DND-41 (cell line): ENCODE measurements at places on chromosomes 11 and 22.
A peak's percentile ranks its signal among the peaks of the same experiment; 100 is the strongest.

- H3K4me1 ChIP-seq, result no peaks in the 10 kb centered on the region
- no peak overlapping the region for H3K27ac ChIP-seq
- no peaks in the 10 kb centered on the region for H3K27me3 ChIP-seq
- H3K4me3 ChIP-seq, result no peak overlapping the region
- no peaks in the 10 kb centered on the region for H3K36me3 ChIP-seq
Observed at GRCh38 chr11:94708642-94709041, 59.5 kb upstream of the AMOTL1 start.

DNA sequence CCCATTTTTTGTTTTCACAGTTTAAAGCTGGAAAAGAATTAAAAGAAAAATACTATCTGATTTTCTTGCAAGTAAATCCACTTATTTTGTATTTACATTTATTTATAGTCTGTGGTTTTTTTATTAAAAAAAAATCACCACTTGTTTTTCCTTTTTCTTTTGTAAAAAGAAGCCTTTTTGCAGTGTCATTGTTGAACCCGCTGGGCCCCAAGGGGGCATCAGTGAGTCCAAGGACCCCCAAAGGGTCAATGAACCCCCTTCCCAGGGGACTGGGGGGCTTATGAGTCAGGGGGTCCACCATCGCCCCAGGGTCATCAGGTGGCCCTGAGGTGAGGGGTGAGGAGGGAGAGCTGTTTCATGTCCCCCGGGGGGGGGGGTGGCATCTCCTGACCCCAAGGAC lies 34.0 kb upstream of the EIF3D start:
- H3K4me3 ChIP-seq, result no peak overlapping the region
- DNase-seq, result no peak
- no peak overlapping the region for H3K27ac ChIP-seq

DNA sequence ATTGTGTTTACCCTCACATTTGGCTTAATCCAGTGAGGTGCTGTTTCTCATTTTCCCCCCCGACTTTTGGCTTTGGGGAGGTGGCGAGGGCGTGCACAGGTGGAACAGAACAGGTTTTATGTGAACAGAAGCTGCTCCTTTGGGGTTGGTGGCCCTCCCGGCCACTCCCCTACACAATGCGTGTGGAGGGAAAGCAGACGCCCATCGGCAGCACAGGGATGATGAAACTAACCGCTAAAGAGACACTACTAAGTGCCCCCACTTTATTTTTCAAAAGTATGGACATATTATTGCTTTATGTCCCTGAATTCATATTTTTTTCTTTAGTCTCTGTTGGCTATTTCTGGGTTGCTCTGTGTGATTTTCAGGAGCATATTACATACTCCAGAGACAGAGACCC lies 160.9 kb downstream of the ENTHD1 start:
- no peak overlapping the region for H3K4me3 ChIP-seq
- H3K36me3 ChIP-seq, result no peaks in the 10 kb centered on the region
- no peak overlapping the region for H3K27ac ChIP-seq
- H3K27me3 ChIP-seq, result no peaks in the 10 kb centered on the region
- DNase-seq, result no peak
- H3K4me1 ChIP-seq, result no peaks in the 10 kb centered on the region

GRCh38 chr11:106745941-106746340 lies 272.3 kb downstream of the GUCY1A2 start:
- H3K27ac ChIP-seq, result no peak overlapping the region
- H3K36me3 ChIP-seq, result no peaks in the 10 kb centered on the region
- no peak overlapping the region for H3K4me3 ChIP-seq
- H3K27me3 ChIP-seq, result no peaks in the 10 kb centered on the region
- DNase-seq, result no peak

GRCh38 chr11:106523171-106523570 lies 445.7 kb downstream of the AASDHPPT start:
- H3K4me3 ChIP-seq, result no peak overlapping the region
- no peaks in the 10 kb centered on the region for H3K36me3 ChIP-seq
- no peak for DNase-seq
- no peak overlapping the region for H3K27ac ChIP-seq

DNA sequence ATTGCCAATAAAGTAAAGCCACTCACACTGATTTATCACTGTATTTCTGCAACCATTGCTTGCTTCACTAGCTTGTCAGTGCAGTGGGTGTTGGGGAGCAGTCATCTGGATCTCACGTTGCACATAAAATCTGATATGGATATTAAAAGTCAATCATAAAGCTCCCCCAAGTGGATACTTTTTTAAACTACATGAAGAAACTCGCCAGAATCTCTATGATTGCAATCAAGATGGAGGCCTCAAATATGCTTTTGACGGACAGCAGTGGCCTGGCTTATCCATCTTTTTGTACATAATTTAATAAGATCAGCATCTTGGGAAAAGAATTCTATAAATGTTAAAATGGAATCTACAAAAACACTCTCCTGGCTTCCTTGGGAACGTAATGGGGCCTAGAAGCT lies 137.7 kb downstream of the WT1 start:
- H3K27me3 ChIP-seq, result no peaks in the 10 kb centered on the region
- H3K36me3 ChIP-seq, result no peaks in the 10 kb centered on the region

- H3K27me3 ChIP-seq, result no peaks in the 10 kb centered on the region
- no peak overlapping the region for H3K4me3 ChIP-seq
- H3K36me3 ChIP-seq, result no peaks in the 10 kb centered on the region; the same call in 1 of the 2 replicates
- peak overlapping the region; percentile 22; the same call in 1 of the 2 replicates for H3K27ac ChIP-seq
- H3K4me1 ChIP-seq, result peaks cover 33% of the 10 kb centered on the region
- DNase-seq, result no peak
Observed at GRCh38 chr22:23574877-23575276, 5.2 kb downstream of the IGLL1 start.

GRCh38 chr11:22775248-22775647 lies 54.4 kb downstream of the SVIP start:
- H3K4me1 ChIP-seq, result no peaks in the 10 kb centered on the region
- no peaks in the 10 kb centered on the region for H3K27me3 ChIP-seq
- DNase-seq, result no peak
- H3K27ac ChIP-seq, result no peak overlapping the region; the same call in 1 of the 2 replicates
- no peaks in the 10 kb centered on the region for H3K36me3 ChIP-seq
- H3K4me3 ChIP-seq, result no peak overlapping the region

GRCh38 chr22:48574776-48575617 lies 1252.7 kb downstream of the BRD1 start:
- H3K36me3 ChIP-seq, result no peaks in the 10 kb centered on the region
- H3K27ac ChIP-seq, result no peak overlapping the region
- no peaks in the 10 kb centered on the region for H3K4me1 ChIP-seq
- H3K27me3 ChIP-seq, result no peaks in the 10 kb centered on the region
- no peak for DNase-seq

GRCh38 chr11:44226945-44227344 lies 83.0 kb downstream of the ALX4 start:
- no peak for DNase-seq
- H3K4me1 ChIP-seq, result no peaks in the 10 kb centered on the region
- no peaks in the 10 kb centered on the region for H3K36me3 ChIP-seq
- no peak overlapping the region for H3K27ac ChIP-seq
- no peaks in the 10 kb centered on the region for H3K27me3 ChIP-seq
- H3K4me3 ChIP-seq, result no peak overlapping the region

- no peaks in the 10 kb centered on the region for H3K4me1 ChIP-seq
- H3K27ac ChIP-seq, result no peak overlapping the region
- no peaks in the 10 kb centered on the region for H3K36me3 ChIP-seq
Observed at GRCh38 chr11:60939301-60939700, 12.7 kb downstream of the SLC15A3 start.

- no peaks in the 10 kb centered on the region for H3K27me3 ChIP-seq
- H3K4me1 ChIP-seq, result no peaks in the 10 kb centered on the region
- peaks cover 26% of the 10 kb centered on the region for H3K36me3 ChIP-seq
- no peak overlapping the region for H3K4me3 ChIP-seq
Observed at GRCh38 chr11:128453444-128454336, 133.7 kb downstream of the ETS1 start.

DNA sequence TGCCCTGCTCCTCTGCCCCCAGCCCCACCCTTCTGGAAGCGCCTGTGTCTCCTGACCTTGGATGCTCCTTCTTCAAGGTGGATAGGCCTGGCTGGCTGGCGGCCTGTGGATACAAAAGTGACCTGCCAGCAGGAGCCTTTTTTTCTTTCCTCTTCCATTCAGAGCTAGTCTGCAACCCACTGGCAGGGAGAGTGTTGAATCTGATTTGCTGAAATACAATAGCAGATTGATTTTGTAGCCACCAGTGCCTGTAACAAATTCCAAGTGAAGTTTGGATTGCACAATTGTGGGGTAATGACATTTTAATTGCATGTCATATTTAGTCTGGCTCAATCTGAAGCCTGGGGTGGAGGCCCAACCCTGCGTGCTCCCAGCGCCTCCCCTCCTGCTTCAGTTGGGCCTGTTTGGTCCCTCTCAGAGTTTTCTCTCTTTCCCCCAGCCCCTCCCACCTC lies 97.2 kb downstream of the GRIK4 start:
- H3K4me1 ChIP-seq, result no peaks in the 10 kb centered on the region
- H3K36me3 ChIP-seq, result no peaks in the 10 kb centered on the region

GRCh38 chr11:44140372-44140771 lies 44.9 kb downstream of the EXT2 start:
- H3K4me1 ChIP-seq, result no peaks in the 10 kb centered on the region
- no peak overlapping the region for H3K4me3 ChIP-seq
- DNase-seq, result no peak
- H3K27me3 ChIP-seq, result no peaks in the 10 kb centered on the region
- no peak overlapping the region for H3K27ac ChIP-seq

- DNase-seq, result no peak
- H3K27me3 ChIP-seq, result no peaks in the 10 kb centered on the region
- H3K36me3 ChIP-seq, result no peaks in the 10 kb centered on the region
- no peak overlapping the region for H3K4me3 ChIP-seq
- H3K27ac ChIP-seq, result no peak overlapping the region
Observed at GRCh38 chr11:80635178-80635577, 1194.3 kb upstream of the TENM4 start.

- DNase-seq, result no peak
- no peaks in the 10 kb centered on the region for H3K27me3 ChIP-seq
- H3K36me3 ChIP-seq, result no peaks in the 10 kb centered on the region
- no peaks in the 10 kb centered on the region for H3K4me1 ChIP-seq
- no peak overlapping the region for H3K27ac ChIP-seq
Observed at GRCh38 chr22:39839917-39840510, 53.5 kb downstream of the ENTHD1 start.

DNA sequence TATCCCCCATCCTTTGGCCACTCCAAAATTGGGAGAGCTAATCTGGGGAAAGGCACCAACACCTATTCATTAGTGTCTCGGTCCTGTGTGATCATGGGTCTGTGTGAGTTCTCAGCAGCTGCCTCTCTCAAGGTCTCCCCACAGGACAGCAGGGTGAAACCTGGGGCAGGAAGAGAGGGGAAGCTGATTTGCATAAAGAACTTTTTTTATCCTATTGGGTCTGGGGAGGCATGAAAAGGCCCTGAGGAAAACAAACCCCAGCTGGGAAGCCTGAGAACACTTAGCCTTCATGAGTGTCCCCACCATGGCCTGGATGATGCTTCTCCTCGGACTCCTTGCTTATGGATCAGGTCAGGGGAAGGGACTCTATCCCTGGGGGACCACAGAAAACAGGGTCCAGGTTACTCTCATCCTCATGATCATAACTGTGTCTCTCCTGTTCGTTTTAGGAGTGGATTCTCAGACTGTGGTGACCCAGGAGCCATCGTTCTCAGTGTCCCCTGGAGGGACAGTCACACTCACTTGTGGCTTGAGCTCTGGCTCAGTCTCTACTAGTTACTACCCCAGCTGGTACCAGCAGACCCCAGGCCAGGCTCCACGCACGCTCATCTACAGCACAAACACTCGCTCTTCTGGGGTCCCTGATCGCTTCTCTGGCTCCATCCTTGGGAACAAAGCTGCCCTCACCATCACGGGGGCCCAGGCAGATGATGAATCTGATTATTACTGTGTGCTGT lies 116.0 kb upstream of the TOP3B start:
- H3K4me3 ChIP-seq, result no peak overlapping the region
- DNase-seq, result no peak
- H3K4me1 ChIP-seq, result no peaks in the 10 kb centered on the region
- peaks cover 23% of the 10 kb centered on the region for H3K27me3 ChIP-seq
- H3K36me3 ChIP-seq, result no peaks in the 10 kb centered on the region

GRCh38 chr11:100445231-100445735 lies 241.8 kb upstream of the ARHGAP42 start:
- H3K4me1 ChIP-seq, result no peaks in the 10 kb centered on the region
- no peak overlapping the region for H3K27ac ChIP-seq
- no peak overlapping the region for H3K4me3 ChIP-seq
- no peaks in the 10 kb centered on the region for H3K27me3 ChIP-seq
- no peak for DNase-seq

GRCh38 chr11:33773987-33774735 lies at the start of gene FBXO3:
TSS of gene FBXO3 (minus strand) at chr11:33774520. CDS start at chr11:33774497, 23 bp downstream.
- peak within 1 kb of the TSS; percentile 72 for H3K27ac ChIP-seq
- H3K4me1 ChIP-seq, result peaks cover 27% of the 10 kb centered on the region
- H3K36me3 ChIP-seq, result peaks cover 10% of the 10 kb centered on the region; the same call in 1 of the 2 replicates
- peaks cover 29% of the 10 kb centered on the region for H3K27me3 ChIP-seq
- H3K4me3 ChIP-seq, result peak within 1 kb of the TSS; percentile 81
- peak; percentile 91 for DNase-seq

DNA sequence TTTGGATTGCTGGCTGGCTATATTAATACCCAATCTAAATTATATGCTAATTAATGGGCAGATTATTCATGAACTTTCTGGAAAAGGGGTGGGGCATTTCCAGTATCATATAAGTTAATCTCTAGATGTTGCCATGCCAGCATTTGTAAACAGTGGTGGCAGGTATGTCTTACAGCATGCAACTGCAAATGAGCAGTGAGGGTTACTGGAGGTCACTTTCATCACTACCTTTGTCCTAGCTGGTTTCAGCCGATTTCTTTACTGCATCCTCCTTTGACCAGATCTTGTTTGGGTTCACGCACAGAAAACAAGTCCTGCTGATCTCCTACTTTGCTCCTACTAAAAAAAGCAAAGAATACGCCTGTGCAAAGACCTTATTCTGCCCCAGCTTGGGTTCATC lies 89.1 kb upstream of the USP47 start:
- no peak overlapping the region for H3K4me3 ChIP-seq
- no peak for DNase-seq
- H3K27ac ChIP-seq, result no peak overlapping the region
- H3K4me1 ChIP-seq, result no peaks in the 10 kb centered on the region

GRCh38 chr22:31768422-31769059 lies 14.7 kb downstream of the DEPDC5 start:
- H3K27ac ChIP-seq, result no peak overlapping the region
- no peaks in the 10 kb centered on the region for H3K27me3 ChIP-seq
- H3K36me3 ChIP-seq, result peaks cover 61% of the 10 kb centered on the region
- no peaks in the 10 kb centered on the region for H3K4me1 ChIP-seq
- DNase-seq, result no peak

DNA sequence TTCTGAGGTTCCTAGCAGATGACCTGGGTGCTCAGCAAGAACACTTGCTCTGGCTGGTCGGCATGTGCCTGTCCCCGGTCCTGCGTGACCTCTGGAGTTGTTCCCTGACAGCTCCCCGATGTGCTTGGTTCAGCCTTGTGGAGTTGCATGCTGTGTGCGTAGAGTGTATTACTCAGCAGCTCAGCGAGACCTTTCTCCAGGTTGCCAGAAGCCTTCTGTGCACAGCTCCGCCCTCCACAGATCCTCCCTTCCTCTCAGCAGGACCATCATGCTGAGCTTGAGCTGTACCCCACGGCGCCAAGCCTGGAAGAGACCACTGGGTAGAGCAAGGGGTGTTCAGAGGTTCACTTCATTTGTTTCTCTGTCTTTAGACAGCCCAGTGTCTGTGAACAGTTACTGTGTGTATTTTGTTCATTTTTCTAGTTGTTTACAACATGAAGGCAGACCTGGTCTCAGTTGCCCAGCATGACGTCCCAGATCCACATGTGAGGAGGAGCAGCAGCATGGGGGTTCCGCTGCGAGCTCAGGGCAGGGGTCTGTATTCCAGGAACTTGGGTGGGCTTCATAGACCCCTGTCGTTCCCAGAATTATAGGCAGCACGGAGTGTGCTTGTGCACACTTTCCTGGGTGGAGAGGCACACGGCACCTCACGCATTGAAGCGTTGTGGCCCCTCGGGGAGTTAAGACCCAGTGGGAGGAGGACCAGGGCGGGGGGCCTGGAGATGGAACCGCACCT lies 148.6 kb downstream of the IGLL1 start:
- no peaks in the 10 kb centered on the region for H3K27me3 ChIP-seq
- H3K36me3 ChIP-seq, result no peaks in the 10 kb centered on the region
- H3K4me1 ChIP-seq, result peaks cover 23% of the 10 kb centered on the region
- DNase-seq, result no peak
- no peak overlapping the region for H3K4me3 ChIP-seq
- no peak overlapping the region for H3K27ac ChIP-seq
